ENCODE measurements at places on chromosomes 6 and 20. TPM values are rescaled to one million over a fixed set of nuclear protein-coding genes. Genes with fewer than 3 reads are reported as not detected.

Gene FAM83D
- total RNA-seq: 1.3 TPM

DNA sequence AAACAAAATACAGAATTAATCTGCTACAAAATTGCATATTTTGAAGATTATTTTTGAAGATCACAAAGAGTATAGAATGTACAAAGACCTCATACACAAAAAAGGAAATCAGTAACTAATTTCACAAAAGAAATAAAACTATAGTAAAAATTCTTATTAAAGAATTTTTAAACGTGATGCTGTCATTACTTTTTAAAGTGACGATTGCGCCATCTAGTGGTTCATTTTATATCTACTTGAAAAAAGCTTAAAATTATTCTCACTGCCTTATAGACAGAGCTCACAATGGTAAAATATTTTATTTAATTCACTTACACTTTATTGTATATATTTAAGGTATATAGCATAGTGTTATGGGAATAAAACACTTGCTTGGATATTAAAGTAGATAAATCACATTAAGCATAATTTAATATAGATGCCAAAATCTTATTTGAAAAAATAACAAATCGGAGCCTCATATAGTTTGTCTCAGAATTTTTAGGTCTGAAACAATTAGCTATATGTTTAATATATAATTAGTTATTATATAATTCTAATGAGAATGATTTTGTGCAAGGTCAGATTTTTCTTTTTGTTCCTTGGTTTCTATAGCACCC, 128.8 kb downstream of the PHF3 start:
- no peak for DNase-seq

- DNase-seq: no peak
Measured at GRCh38 chr20:53794529-53795115, 201.0 kb upstream of the ZNF217 start.

DNA sequence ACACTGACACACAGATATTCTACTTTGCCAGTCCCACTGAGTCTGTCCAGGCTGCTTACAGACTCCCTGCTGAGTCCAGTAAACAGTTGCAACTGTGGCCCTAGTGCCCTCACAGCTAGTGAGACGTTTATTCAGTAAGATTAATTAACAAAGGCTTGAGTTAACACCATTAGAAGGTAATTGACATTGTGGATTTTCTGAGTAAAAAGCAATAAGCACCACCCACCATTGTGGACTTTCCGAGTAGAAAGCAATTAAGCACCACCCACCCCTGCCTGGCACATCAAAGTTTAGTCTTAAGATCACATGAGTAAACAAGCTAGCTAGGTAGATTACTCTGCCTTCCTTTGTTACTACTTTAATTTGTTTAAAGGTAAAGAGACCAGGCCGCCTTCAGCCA, 408.6 kb upstream of the IMPG1 start:
- no peak for DNase-seq

DNA sequence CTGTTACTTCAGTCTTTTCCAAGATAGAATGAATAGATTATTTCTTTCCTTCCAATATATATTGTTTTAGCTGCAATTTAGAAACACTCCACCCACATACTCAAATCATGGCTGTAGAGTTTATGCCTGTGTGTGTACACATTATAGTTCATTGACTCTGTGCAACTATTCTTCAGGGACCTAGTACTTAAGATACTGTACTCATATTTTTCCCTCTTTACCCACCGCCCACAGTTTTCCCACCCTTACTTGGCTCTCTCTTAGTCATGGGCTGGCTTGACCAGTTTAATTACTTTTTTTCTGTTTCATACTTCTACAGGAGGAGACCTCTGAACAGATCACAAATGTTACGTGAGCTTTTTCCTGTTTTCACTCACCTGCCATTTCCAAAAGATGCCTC, 30.4 kb downstream of the C6orf89 start:
- DNase-seq: no peak

GRCh38 chr6:140082867-140083297, 708.4 kb upstream of the CITED2 start:
- DNase-seq: no peak

DNA sequence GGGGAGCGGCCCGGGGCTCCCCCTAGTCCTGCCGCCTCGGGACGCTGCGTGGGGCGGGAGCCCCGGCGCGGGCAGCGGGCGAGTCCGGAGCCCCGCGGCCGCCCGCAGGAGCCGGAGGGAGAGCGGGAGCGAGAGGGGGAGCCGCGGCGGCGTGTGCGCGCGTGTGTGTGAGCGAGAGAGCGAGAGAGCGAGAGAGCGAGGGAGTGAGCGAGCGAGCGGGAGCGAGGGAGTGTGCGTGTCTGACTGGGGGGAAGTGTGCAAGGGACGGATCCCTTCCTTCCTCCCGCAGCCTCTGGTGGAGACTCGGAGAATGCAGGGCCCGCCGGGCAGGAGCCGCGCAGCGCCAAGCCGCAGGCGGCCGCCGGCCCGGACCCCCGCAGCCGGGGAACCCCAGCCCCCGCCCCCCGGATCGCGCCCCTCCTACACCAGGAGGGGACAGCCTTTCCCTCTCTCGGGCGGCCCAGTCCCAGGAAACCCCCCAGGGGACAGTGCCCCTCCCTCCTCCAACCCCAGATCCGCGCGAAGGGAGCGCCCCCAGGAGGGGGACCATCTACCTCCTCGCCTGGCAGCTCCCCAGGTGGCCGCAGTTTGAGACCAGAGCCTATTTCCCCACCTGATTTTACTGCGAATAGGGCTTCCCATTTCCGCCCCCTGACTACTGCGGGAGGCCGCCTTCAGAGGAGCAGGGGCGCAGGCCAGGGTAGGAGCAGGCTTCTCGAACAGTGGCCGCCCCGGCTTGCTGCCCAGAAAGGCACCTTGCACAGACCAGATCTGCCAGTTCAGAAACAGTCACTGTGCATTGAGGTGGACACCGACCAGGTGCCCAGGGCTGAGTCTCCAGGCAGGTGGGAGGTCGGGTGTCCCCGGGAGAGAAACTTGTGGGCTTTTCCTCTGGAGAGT, at the start of gene CDH22:
TSS of gene CDH22 (minus strand) at position 241 of the 900 bp plus-strand sequence. CDS start 57,204 bp downstream, outside the sequence.
- no peak for DNase-seq

GRCh38 chr20:38315290-38315966, 11.5 kb downstream of the BPI start:
- no peak for DNase-seq

Gene CAGE1
- not detected for total RNA-seq

Gene PTGIS
- not detected for total RNA-seq

GRCh38 chr6:22830463-22830862, 261.1 kb downstream of the HDGFL1 start:
- no peak for DNase-seq

DNA sequence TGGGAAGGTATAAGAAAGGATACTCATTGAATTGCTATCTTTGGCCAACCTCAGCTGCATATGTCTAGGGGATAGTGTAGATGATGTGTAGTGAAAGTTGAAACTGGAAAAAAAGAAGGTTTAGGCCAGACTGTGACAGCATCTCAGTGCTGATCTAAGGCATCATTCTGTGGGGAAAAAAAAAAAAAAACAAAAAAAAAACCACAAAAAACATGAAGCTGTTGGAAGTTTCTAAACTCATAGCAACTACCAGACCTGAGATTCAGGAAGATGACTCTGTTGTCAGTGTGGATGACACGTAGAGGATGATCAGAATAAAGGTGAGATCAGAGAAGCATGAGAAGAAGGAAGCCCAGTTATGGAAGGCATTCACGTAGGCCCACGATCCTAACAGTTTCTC, 100.8 kb upstream of the CNKSR3 start:
- DNase-seq: no peak

GRCh38 chr20:50399917-50400704, 110.1 kb upstream of the PTPN1 start:
- no peak for DNase-seq

- no peak for DNase-seq
Measured at GRCh38 chr20:57590485-57591288, 29.5 kb downstream of the ZBP1 start.

DNA sequence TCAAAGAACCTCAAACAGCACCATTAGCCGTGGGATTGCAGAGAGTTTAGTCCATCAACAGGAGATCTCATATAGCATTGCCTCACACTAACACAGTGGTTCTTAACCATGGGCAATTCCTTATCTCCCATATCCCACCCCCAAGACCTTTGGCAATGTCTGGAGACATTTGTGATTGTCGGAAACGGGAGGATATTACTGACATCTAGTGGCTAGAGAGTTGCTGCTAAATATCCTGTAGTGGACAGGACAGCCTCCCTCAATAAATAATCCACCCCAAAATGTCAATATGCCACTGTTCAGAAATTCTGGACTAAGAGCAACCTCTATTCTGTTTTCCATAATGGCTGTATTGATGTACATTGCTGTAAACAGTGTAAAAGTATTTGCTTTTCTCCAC, 210.1 kb upstream of the CCN2 start:
- DNase-seq: no peak

DNA sequence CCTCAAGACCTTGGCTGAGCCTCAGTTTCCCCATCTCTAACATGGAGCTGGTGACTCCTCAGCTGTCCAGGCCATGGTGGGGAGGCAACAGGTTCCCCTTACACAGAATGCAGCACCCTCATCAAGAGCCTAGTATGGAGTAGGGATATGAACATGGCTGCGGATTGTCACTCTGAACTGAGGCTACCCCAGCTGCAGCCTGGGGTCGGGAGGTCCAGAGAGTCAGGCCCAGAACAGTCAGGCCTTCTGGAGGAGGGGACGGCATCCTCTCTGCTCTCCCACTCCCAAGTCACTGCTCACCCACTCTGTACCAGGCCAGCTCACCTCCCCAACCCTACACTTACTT, 1.4 kb upstream of the FOXS1 start:
- no peak for DNase-seq

DNA sequence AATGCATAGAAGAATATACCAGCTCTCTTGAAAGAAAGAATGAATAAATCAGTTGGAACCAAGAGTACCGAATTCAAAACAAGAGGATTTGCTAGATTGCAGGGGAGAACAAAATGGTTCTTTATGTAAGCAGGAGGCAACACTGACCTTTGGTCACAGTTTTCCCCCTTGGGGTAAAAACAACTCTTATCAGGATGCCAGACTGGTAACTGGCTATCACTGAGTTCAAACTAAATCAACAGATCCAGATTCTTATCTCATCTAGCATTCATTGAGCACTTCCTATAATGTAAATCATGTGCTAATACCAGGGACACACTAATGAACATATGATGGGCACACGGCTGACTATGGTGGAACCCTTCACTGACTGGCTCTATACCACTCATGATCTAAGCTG, 4.8 kb upstream of the IL17F start:
- no peak for DNase-seq

- DNase-seq: no peak
Measured at GRCh38 chr6:24908650-24909035, 27.1 kb downstream of the RIPOR2 start.

Gene BCAS1
- 0.26 TPM for total RNA-seq

DNA sequence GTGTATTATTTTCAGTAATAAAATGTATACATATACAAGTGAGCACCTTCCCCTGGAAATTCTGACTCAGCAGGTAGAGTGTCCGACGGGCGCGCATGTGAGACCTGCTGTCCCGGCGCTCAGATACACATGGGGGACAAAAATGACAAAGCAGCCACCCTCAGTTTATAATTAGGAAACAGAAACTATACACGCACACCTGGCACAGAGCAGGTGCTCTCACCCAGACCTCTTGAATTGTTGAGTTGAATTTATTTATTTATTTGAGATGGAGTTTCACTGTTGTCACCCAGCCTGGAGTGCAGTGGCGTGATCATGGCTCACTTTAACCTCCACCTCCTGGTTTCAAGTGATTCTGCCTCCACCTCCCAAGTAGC, 180.4 kb downstream of the ZDHHC14 start:
- no peak for DNase-seq

DNA sequence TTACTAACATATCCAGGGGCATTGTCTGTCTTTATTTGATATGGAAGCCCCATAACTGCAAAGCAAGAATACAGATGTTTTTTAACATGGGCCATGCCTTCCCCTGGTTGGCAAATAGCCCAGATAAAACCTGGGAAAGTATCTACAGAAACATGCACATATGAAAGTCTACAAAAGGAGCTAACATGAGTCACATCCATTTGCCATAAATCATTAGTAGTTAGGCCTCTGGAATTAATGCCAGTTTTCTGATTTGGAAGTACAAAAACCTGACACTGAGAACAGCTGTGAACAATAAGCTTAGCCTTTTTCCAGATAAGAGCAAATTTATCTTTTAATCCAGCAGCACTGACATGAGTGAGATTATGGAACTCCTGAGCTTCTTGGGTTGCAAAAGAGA, 418.0 kb upstream of the IMPG1 start:
- no peak for DNase-seq

GRCh38 chr6:111686249-111686931, 80.7 kb upstream of the TRAF3IP2 start:
- no peak for DNase-seq

Gene TSHZ2
- total RNA-seq: 25.8 TPM

Gene NOL4L
- total RNA-seq: 88.8 TPM

Gene POU5F1
- total RNA-seq: 0.61 TPM

GRCh38 chr6:166466178-166467122, 83.7 kb upstream of the MPC1 start:
- no peak for DNase-seq

Gene LY6G5C
- 8.8 TPM for total RNA-seq

- no peak for DNase-seq
Measured at GRCh38 chr6:35893246-35893645, 27.7 kb downstream of the SRPK1 start.

Gene ZC2HC1B
- total RNA-seq: not detected

DNA sequence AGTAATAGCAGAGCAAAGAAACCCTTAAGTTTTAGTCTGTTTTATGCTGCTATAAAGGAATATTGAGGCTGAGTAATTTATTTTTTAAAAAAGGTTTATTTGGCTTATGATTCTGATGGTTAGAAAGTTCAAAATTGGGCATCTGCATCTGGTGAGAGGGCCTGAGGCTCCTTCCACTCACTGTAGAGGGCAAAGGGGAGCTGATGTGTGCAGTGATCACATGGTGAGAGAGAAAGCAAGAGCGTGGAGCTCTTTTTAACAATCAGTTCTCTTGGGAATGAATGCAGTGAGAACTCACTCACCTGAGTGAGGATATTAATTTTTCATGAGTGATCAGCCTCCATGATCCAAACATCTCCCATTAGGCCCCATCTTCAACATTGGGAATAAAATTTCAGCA, 36.4 kb upstream of the SAMD3 start:
- DNase-seq: no peak

- no peak for DNase-seq
Measured at GRCh38 chr6:138088326-138088762, 18.9 kb downstream of the PERP start.

- DNase-seq: no peak
Measured at GRCh38 chr6:47631269-47631772, 67.1 kb upstream of the ADGRF4 start.

GRCh38 chr20:45052698-45053429, 48.1 kb downstream of the KCNS1 start:
- DNase-seq: no peak

GRCh38 chr20:49636447-49636846, 68.5 kb upstream of the PTGIS start:
- no peak for DNase-seq

- DNase-seq: no peak
Measured at GRCh38 chr6:47345761-47346160, 36.1 kb upstream of the TNFRSF21 start.

DNA sequence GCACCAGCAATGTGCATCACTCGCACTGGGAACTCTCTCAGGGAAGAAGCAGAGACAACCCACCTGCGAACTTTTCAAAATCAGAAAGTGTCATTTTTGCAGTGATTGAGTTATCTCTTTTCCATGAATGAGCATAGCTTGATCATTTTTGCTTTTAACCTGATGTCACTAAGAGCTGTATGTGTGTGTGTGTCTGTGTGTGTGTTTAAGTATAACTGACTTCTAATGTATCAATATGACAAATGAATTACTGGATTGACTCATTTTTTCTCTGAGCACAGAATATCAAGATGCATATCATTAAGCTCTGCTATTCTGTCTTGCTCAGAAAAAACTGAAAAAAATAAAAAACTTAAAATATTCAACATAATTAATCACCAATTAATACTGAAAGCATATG, 548.9 kb upstream of the MARCKS start:
- DNase-seq: no peak

All from T-cell (primary cell).